Smooth muscle cell of the umbilical artery (primary cell): ENCODE measurements at places on chromosomes 11 and 22. TPM values are rescaled to one million over a fixed set of nuclear protein-coding genes. Genes with fewer than 3 reads are reported as not detected.

Gene F2
- total RNA-seq: not detected in 2 replicates

Gene STIM1
- total RNA-seq: 28.7 and 35.6 TPM in 2 replicates

Gene DEUP1
- total RNA-seq: not detected in 2 replicates

Gene SIK2
- 8.6 and 8.9 TPM in 2 replicates for total RNA-seq

Gene ELMOD1
- 2.1 and 2.8 TPM in 2 replicates for total RNA-seq

Gene DENND6B
- 1.5 and 2.3 TPM in 2 replicates for total RNA-seq

Gene SCUBE2
- total RNA-seq: 1.8 and 9.5 TPM in 2 replicates

Gene ROBO4
- total RNA-seq: 0.30 and 0.46 TPM in 2 replicates

Gene C11orf87
- total RNA-seq: under 0.01 and 0.23 TPM in 2 replicates

Gene CNGA4
- 0.09 TPM in 1 of 2 replicates, not detected in the other for total RNA-seq

Gene ARHGEF17
- 38.9 and 72.8 TPM in 2 replicates for total RNA-seq

Gene PLEKHA7
- 0.18 and 0.30 TPM in 2 replicates for total RNA-seq
